Neuronal stem cell (in vitro differentiated cells): ENCODE measurements at places on chromosomes 1 and 21.

GRCh38 chr1:214927796-214928195 is 154.7 kb upstream of the KCNK2 start:
- no peak for DNase-seq

DNA sequence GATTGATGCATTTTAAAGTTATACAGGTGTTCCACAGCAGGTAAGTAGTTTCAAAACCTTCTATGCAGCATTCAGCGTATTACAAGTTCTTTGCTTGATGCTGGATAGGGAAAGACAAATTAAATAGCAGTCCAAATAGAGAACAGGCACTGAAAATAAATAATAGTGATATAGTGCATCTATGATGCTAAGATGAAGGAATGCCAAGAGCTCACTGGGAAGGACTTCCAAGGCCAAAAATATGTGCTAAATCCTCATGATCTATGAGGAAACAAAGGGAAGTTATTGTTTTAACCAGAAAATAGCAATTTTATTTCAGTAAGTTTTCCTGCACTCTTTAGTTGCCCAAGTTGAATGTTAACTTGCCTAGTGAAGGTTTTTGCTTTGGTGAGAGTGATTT is 127.8 kb upstream of the GREM2 start:
- DNase-seq, result no peak

DNA sequence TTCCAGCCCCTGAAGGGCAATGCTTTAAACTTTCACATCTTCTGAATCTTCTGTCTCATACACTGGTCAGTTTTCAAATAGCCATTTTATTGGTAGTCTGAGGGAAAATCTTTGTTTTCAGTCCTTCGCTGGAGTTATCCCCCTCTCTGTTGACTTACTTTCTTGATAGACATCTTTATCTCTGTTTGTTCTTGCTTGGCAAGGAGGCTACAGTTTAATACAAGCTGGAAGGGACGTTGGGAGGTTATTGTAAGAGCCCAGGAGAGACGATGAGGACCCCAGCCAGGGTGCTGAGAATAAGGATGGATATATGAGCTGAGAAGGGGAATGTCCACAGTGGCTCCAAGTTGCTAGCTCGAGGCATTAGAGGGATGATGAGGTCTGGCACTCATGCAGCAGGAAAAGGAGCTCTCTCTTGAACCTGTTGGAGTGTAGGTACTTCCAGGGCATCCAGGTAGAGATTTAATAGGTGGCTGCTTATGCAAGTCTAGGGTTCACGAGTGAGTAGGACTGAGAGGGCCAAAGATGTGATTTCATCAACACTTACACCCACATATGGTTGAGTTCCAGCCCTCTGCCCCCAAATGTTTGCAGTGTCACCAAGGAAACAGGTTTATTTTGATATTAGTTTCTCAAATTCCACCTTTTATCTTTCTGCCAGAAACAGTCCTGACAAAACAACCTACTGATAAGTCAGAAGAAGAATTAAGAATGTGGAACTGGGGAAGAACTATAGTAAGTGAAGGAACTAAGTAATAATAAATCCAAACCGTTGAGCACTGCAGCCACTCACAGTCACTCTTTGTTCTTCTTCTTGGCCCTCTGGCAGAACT is 237.3 kb upstream of the PROX1 start:
- no peak for DNase-seq

DNA sequence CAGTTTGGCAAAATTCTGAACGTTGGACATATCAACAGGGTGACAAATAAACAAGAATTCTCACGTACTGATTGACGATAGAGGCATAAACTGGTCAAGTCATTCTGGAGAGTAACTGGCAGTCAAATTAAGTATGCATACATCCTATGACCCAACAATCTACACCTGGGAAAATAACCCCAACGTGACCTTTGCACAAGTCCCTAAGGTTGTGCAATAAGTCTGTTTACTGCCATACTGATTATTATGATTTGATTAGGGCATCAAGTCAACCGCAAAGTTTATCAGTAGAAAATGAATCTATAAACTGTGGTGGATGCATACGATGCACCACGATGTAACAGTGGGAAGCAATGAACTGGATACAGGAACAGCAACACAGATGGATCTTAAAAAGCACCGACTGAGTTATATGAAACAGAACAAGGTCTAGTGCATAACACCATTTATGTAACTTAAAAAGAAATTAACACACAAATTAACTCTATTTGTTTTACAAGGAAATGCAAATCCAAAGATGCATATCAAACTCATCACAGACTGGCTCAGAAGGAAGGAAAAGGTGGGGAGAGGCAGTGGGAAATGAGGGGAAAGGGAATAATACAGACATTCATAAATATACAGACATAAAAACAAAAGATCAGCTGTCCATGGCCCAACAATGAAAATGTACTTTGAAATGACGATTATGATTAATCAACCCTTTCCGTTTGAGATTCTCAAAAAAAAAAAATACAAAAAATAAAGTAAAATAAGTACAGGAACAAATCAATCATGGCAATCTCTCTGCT is 41.0 kb upstream of the SEC16B start:
- no peak for DNase-seq
